GM23248 (cell line): ENCODE measurements at places on chromosomes 3 and 15.

- DNase-seq = peak; percentile 14
Observed at GRCh38 chr3:44184319-44184953, 57.2 kb upstream of the TOPAZ1 start.

DNA sequence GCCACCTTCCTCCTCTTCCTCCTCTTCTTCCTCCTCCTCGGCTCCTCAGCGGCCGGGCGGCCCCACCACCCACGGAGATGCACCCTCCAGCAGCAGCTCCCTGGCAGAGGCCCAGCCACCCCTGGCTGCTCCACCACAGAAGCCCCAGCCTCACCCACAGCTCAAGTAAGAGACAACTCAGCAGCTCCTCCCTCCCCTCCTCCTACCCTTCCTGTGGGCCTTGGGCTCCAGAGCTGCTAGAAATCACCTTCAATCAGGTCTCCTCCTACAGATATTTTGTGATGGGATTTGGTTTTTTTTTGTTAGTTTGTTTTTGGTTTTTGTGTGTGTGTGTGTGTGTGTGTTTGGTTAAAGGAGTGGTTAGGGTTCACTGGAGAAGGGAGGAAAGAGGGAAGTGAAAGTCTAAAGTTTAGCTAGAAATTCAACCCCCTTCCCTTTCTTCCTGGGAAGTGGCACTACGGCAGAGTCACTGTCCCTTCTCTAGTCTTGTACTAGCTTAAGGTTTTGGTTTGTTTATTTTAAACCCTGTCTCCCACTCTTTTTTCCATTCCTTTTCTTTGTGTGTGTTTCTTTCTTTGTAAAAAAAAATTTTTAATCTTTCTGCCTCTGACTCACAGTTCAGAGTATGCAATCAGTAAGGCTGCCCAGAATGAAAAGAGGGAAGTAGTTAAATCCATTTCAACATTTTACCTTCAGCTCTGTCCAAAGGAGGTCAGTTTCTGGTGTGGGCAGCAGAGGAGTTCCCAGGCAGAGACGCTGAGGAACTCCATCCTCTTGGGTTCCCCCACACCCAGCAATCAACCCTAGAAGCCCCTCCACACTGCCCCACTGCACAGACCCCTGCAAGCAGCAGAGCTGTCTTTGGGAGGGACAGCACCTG, 29.0 kb upstream of the TIMP4 start:
- DNase-seq = peak; percentile 77

DNA sequence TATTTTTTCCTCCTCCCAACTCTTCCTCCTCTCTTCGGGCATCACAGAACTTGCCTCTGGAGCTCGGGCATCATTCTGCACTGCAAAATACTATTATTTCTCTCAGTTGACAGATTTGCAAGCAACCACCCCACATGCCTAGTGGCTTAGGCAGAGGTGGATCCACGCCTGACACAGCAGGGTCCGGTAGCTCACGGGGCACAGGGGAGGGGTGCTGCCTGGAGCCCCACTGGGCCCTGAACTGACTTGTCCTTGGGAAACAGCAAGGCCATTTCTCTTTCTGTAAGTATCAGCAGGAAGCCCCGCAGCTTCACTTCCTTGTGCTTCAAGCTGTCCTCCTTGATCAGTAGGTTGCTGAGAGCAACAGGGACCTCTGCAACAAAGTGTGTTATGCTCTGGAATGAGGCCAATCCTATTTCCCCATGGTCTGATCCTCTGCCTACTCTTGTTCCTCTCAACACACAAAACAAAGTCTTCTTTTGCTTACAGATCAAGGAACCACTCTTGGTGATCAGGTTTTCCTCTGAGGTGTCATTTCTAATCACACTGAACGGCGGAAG, 69.1 kb downstream of the FAM174B start:
- DNase-seq = no peak

- no peak for DNase-seq
Observed at GRCh38 chr3:180990505-180990904, 969 bp upstream of the DNAJC19 start.

GRCh38 chr3:130948929-130949328, 55.0 kb downstream of the ATP2C1 start:
- no peak for DNase-seq

DNA sequence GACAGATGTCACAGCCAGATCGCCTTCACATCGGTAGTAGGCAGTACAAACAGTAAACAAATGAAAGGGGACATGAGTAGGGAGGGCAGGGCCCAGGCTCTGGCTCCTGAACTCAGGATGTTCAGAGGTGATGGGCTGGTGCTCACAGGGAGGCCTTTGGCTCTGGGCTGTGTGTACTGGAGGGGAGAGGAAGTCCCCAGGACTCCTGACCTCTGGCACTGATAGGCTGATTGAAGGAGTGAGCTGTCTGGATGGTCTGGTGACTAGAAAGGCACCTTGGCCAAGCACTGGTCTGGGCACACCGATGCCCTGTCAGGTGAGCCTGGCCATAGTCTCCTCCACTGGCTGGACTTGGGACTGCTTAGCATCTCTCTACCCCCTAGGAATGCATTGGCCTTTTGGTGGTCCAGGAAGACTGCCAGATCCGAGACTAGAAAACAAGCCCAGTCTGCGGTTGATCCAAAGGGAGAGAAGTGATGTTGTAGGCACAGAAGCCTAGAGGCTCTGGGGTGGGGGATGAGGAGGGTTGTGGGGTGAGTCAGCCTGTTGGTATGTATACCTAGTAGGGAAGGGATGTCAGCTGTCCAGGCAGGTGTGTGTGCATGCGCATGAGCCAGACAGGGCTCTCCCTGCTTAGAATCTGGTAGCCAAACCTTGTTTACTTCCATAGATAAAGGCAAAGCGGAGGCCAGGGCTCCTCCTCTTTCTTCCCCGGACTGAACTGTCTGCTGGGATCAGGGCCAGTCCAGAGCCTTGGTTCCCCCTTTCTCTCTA, 1.9 kb downstream of the SPINT1 start:
- no peak for DNase-seq

- DNase-seq = no peak
Observed at GRCh38 chr3:145983101-145983500, 177.9 kb downstream of the PLOD2 start.

GRCh38 chr3:46656778-46657556, 36.5 kb downstream of the ALS2CL start:
- DNase-seq = peak; percentile 53

DNA sequence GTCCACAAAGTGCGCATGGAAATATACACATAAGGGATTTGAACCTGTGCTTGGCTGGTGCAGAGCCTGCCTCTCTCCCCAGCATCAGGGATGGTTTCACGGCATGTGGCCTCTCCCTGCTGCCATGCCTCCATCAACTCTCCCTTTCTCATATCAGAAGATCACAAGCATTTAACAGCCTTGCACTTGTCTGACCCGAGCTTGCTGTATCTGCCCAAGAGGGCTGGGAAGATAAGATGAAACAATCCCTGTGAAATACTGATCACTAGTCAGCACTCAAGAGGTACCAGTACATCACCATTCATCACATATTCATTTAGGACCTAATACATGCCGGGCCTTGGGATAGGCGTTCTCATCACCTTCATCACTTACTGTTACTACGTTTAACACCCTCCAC, 107.6 kb upstream of the ARHGEF3 start:
- DNase-seq = no peak
